ENCODE measurements at places on chromosomes 5 and 9.

DNA sequence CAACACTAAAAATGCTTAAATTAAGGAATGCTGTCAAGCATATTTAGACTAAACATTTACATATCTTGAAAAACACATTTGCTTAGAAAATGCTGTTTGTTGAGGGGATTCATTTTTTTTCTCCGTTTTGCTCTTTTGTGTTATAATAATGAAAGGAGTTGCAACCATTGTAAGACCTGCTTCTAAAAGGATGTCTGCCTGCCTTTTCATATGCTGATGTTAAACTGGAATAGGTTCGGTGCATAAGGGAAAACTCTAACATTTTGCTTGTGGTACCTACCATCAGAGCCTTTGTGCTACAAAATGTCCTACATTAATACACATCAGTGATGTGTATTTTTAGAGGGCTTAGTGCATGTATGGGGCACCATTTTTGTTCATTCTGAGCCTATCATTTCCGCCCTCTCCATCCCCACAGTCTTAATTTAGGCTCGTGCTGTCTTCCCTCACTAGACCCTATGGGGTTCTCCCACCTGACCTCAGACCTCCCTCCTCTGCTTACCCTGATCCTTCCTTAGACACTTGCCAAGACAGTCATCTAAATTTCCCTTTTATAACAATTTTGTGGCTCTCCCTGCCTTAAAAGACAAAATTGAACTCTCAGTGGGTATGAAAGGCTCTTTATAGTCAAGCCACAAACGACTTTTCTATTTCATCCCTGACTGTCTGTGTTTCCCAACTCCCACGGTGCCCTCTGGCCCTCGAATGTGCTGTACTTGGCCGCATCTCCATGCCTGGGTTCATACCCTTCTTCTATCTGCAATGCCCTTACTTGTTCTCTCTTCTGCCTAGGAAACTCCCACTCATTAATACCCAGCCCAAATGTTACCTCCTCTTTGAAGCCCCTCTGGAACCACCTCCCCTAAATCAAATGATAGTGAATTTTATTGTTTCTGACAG lies 61.2 kb downstream of the CMYA5 start:
- DNase-seq, result peak; percentile 64

DNA sequence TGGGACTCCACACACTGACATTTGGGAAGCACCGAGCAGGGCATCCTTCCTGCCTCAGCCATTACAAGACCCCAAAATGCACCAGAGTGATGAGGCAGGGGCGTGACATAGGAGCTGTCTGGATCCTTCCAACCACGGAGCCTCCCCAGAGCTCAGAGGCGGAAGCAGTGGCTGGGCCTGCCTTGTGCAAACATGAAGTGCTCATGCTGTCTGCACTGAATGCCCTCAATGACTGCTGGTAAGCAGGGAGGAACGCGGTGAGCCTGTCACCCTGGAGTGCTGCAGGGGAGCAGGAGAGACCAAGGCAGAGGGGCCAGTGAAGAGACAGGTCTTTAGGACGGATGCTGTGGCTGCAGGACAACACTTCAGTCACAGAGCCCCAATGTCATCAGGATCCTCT lies 60.2 kb upstream of the HRH2 start:
- DNase-seq, result no peak

- no peak for DNase-seq
Observed at GRCh38 chr9:127847178-127847510, 7.3 kb downstream of the ENG start.

DNA sequence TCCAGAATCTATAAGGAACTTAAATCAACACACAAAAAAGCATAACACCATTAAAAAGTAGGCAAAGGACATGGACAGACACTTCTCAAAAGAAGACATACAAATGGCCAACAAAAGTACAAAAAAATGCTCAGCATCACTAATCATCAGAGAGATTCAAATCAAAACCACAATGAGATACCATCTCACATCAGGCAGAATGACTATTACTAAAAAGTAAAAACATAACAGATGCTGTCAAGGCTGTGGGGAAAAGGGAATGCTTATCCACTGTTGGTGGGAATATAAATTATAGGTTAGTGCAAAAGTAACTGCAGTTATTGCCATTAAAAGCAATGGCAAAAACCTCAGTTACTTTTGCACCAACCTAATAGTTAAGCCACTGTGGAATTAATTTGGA lies 32.2 kb upstream of the SPATA31D4 start:
- DNase-seq, result no peak

GRCh38 chr9:91157883-91158282 lies 203.8 kb downstream of the AUH start:
- no peak for DNase-seq

GRCh38 chr5:162638849-162639248 lies 571.3 kb downstream of the GABRG2 start:
- DNase-seq, result no peak

- no peak for DNase-seq
Observed at GRCh38 chr5:68011801-68012200, 203.8 kb upstream of the PIK3R1 start.

- no peak for DNase-seq
Observed at GRCh38 chr5:135357685-135358084, 41.3 kb downstream of the MACROH2A1 start.

DNA sequence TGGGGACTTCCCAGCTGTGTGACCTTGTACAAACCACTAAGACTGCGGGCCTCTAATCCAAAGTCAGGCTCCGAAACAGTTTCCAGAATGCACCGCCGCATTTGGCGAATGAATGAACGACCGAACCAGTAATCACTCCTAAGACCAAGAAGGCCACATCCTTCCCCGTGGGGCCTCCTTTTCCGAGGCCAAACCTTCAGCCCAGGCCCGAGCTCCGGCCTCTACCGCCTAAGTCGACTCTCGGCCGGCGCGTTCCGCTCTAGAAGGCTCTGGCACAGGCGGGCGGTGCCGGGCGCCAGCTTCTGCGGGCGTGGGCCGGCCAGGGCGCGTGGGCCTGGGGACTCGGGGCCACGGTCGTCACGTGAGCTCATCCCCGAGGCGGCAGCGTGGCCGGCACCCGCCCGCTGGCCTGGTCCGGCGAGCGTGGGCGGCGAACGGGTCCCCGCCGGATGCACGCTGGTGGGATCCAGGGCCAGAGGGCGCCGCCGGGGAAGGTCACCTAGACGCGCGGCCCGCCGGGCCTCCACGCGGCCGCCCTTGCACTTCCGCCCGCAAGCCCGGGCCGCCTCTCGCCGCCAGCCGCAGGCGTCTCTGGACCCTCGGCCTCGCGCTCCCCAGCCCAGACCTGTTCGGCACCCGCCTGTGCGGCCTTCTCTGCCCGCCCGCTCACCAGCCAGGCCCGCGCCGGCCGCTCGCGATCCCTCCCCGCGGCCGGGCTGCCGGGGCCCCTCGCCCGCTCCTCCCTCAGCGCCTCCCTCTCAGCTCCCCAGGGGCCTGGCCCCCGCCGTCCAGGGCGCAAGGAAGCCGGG lies 754 bp downstream of the VDAC1 start:
- DNase-seq, result no peak

DNA sequence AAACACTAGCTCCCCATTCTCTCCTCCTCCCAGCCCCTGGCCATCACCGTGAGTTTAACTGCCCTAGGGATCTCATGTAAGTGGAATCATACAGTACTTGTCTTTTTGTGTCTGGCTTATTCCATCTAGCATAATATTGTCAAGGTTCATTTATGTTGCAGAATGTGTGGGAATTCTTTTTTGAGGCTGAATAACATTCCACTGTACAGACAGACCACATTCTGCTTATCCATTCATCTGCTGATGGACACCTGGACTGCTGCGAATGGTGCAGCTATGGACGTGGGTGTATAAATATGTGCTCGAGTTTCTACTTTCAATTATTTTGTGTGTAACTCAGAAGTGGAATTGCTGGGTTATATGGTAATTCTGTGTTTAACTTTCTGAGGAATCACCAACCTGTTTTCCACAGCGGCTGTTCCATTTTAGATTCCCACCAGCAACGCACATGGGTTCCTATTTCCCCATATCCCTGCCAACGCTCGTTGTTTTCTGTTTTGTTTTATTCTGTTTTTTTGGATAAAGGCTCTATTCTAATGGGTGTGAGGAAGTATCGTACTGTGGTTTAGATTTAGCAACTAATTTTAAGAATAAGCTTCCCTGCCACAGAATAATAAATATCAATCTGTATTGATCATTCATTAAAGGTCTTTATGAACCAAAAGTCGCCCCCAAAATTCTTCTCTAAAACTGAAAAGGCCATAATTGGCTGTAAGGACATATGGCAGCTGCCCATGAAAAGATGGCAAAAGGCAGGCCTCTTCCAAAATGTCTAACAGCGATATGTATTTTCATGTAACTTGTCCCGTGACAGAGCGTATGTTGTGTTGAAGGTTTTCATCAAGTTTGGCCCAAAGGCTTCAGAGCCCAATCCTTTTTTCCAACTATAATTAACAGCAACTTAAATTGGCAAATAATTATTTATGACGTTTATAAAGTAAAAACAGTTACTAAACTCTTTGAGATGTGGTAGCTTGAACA lies 70.3 kb downstream of the DAP start:
- no peak for DNase-seq

GRCh38 chr5:10894445-10895054 lies 133.5 kb upstream of the DAP start:
- no peak for DNase-seq

- DNase-seq, result no peak
Observed at GRCh38 chr5:9419794-9420193, 126.1 kb downstream of the SEMA5A start.
